ENCODE measurements at places on chromosomes 12 and 14.

- DNase-seq = no peak
These were observed at the start of gene KCNK13 for GRCh38 chr14:90061685-90062126. TSS of gene KCNK13 (plus strand) at chr14:90061994. CDS start at chr14:90062206, 212 bp downstream.

DNA sequence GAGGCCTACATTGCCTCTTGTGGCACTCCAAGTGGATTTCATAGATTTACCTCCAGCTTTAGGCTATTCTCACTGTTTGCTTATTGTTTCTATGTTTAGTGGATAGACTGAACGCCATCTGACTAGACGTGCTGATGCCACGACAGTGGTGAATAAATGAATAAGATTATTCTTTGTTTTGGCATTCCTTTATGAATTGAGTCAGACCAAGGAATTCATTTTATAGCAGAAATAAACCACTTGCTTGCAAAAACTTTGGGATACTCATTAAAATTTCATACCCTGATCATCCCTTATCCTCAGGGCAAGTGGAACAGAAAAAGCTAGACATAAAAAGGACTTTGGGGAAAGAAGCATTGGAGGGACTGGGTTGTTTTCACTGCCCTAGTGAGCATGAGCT is 71.7 kb upstream of the FERMT2 start:
- no peak for DNase-seq

DNA sequence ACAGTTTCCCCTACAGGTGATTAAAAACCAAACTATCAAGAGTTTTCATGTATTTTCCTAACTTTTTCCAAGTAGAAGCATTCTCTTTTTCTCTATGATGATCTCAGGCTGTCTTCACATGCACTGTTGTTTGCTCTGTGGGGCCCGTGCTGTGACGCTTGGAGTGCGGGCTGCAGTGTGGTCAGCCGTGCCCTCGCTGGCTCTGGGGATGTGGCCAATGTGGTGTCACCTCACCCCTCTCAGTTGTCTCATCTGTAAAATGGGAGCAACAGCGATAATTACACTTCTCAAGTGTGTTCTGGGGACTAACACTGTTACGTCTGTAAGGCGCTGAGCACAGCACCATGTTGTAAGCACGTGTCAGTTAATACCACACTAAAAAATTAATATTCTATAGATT is 28.6 kb downstream of the DDX51 start:
- DNase-seq = no peak

- DNase-seq = no peak
These were observed 80.4 kb downstream of the TTC8 start for GRCh38 chr14:88904864-88905263.

- DNase-seq = no peak
These were observed 27.5 kb upstream of the PLEKHG7 start for GRCh38 chr12:92675092-92675865.

DNA sequence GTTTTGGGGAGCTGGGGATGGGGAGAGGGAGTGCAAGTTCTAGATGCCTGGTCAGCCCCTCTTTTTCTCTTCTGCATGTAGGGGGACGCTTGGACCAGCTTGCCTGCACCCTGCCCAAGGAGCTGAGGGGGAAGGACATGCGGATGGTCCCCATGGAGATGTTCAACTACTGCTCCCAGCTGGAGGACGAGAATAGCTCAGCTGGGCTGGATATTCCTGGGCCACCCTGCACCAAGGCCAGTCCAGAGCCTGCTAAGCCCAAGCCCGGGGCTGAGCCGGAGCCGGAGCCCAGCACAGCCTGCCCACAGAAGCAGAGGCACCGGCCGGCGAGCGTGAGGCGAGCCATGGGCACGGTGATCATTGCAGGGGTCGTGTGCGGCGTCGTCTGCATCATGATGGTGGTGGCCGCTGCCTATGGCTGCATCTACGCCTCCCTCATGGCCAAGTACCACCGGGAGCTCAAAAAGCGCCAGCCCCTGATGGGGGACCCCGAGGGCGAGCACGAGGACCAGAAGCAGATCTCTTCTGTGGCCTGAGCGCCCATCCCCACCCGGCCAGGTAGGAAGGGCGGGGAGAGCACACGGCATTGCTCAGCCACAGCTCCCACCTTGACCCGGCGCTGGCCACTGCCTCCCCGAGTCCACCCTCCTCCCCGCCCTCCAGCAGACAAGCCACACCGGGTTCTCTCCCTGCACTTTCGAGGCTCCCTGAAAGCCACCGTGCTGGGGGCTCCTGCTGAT is 14.0 kb downstream of the LRTM2 start:
- no peak for DNase-seq

DNA sequence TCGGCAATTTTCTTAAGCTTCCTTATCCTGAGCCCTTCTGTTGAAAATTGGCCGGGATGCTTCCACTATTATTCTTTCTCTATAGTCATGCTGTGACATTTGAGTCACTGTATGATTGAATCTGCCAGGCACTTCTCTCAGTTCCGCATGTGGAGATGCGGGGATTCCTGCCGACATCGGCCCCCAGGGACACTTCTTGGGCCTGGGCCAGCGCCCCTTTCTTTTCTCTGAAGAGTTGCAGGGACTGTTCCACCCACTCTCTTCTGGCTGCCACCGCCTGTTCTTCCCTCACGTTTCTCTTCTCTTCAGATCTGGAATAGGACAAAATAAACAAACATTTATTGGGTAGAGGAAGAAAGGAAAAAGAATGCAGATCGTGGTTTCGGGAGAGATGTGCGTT is 310.1 kb downstream of the ETNK1 start:
- no peak for DNase-seq

- DNase-seq = no peak
These were observed 1.1 kb upstream of the TRAF3 start for GRCh38 chr14:102775855-102776760.

- DNase-seq = peak; percentile 23
These were observed 17.1 kb upstream of the DLK1 start for GRCh38 chr14:100709289-100710284.

DNA sequence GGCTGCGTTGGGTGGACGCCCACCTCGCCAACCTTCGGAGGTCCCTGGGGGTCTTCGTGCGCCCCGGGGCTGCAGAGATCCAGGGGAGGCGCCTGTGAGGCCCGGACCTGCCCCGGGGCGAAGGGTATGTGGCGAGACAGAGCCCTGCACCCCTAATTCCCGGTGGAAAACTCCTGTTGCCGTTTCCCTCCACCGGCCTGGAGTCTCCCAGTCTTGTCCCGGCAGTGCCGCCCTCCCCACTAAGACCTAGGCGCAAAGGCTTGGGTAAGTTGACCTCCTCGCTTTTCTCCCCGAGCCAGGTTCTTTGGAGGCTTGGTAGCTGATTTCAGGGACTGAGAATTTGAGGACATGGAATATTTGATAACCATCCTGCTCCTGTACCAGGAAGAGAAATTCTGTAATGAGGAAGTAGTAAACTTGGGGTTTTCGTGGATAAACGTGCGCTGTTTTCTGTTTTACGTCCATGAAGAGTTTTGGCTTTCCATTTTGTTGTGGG is 530 bp downstream of the APAF1 start:
- no peak for DNase-seq

- no peak for DNase-seq
These were observed 72.2 kb upstream of the PLEKHG3 start for GRCh38 chr14:64632056-64632455.

GRCh38 chr12:54932691-54933090 is 51.9 kb downstream of the TESPA1 start:
- no peak for DNase-seq

DNA sequence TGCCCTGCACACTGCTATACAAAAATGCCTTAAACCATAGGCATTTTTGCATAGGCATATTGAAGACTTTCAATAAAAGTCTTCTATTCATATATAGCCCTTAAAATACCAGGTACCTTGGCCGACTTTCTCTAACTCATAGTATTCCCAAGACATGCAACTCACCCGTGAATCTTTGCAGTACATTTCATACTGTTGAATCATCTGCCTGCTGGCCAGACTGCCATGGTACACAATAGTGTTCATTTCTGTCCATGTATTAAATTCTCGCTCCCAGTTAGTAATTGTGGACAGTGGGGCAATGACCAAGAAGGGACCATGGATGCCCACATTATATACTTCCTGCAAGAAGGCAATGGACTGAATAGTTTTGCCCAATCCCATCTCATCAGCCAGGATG is 24.3 kb upstream of the SUPT16H start:
- DNase-seq = no peak

All from activated naive CD4-positive, alpha-beta T cell (primary cell).